ENCODE measurements at places on chromosomes 4 and X. TPM values are rescaled to one million over a fixed set of nuclear protein-coding genes. Genes with fewer than 3 reads are reported as not detected.

- H3K27ac ChIP-seq: no peak overlapping the region
- no peak overlapping the region for H3K4me3 ChIP-seq
- H3K4me1 ChIP-seq: peaks cover 10% of the 10 kb centered on the region
- no peaks in the 10 kb centered on the region for H3K27me3 ChIP-seq
These were observed 6.0 kb downstream of the SMAD1 start for GRCh38 chr4:145487631-145488030.

Gene GPR50
- total RNA-seq: not detected

GRCh38 chr4:89497517-89498308, 190.1 kb upstream of the GPRIN3 start:
- no peak overlapping the region for H3K4me3 ChIP-seq
- H3K27me3 ChIP-seq: no peaks in the 10 kb centered on the region
- peak overlapping the region; percentile 62 for H3K27ac ChIP-seq

Gene GC
- total RNA-seq: not detected
